Activated CD4-positive, alpha-beta T cell treated with anti-CD3 and anti-CD28 coated beads, Interleukin-2, amount 10 ng/mL, durations not matched to agents 7 days and 5 days (primary cell): ENCODE measurements at places on chromosomes 2 and 18.

- DNase-seq: no peak
These were observed 524.2 kb upstream of the TCF4 start for GRCh38 chr18:56112013-56112749.

- DNase-seq: no peak
These were observed 38.4 kb upstream of the GMCL1 start for GRCh38 chr2:69791045-69791444.

GRCh38 chr2:54691445-54692135 is 31.9 kb upstream of the EML6 start:
- no peak for DNase-seq

GRCh38 chr2:140442319-140442718 is 1662.1 kb upstream of the NXPH2 start:
- no peak for DNase-seq

DNA sequence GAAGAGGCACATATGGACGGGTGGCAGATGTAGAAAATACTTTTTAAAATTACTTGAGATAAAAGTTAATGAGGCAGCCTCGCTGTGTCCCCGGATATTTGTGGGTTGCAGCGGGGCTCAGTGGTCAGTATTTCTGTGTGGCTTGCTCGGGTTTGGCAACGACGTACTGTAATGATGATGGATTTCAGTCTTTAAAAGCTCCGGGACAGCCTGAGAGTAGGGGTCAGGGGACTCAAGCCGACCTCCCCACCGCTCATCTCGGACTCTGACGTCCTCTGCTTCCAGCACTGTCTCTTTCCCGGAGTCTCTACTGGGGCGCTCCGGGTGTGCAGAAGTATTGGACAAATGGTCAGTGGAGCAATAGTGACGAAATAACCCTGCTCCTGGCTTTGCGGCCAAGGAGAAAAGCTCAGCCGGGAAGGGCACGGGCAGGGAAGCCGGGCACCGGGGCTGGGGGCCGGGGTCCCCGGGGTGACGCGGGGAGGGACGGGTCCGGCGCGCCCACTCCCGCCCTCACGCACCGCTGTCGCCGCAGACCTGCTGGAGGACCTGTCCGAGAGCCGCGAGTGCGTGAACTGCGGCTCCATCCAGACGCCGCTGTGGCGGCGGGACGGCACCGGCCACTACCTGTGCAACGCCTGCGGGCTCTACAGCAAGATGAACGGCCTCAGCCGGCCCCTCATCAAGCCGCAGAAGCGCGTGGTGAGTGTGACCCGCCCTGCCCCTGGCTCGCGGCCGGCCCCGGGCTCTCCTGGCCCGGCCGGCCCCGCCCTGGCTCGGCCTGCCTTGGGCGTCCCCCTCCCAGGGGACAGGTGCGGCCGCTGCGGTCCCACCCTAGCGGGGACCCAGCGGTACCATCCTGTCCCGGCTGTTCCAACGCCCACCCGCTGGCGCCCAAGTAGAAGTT is 7.3 kb downstream of the GATA6 start:
- DNase-seq: no peak

DNA sequence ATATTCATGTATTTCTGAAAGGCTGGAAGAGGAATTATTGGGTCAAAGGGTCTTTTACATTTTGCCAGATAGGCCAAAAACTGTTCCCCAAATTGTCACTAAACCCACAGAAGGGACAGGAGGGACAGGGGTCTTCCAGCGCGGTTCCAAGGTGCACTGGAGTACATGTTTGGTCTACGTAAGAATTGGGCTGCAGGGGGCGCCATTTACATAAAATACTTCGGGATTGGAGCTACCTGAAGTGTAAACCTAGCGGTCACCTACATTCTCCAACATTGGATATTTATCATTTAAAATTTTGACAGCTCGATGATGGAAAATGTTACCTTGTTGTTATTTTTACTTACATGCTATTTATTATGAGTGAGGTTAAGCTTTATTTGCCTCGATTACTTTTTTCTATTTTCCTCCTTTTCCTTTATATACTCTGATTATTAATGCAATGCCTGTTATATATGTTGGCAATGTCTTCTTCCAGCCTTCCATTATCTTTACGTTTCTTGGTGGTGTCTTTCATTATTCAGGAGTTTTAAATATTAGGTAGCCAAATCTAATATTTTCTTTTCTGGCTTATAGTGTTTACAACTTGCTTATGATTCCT is 43.0 kb upstream of the RAB6C start:
- DNase-seq: no peak

- DNase-seq: peak; percentile 13
These were observed 759 bp upstream of the ACTR1B start for GRCh38 chr2:97664636-97664970.

- no peak for DNase-seq
These were observed 12.4 kb downstream of the LRRFIP1 start for GRCh38 chr2:237639836-237640220.

- no peak for DNase-seq
These were observed 219.4 kb downstream of the TWIST2 start for GRCh38 chr2:239067196-239067865.

- no peak for DNase-seq
These were observed 92.1 kb downstream of the AOX1 start for GRCh38 chr2:200677721-200678532.
